Activated naive CD4-positive, alpha-beta T cell (primary cell): ENCODE measurements at places on chromosomes 1 and 21.

GRCh38 chr1:240468656-240469055 lies 143.3 kb downstream of the GREM2 start:
- DNase-seq: no peak

DNA sequence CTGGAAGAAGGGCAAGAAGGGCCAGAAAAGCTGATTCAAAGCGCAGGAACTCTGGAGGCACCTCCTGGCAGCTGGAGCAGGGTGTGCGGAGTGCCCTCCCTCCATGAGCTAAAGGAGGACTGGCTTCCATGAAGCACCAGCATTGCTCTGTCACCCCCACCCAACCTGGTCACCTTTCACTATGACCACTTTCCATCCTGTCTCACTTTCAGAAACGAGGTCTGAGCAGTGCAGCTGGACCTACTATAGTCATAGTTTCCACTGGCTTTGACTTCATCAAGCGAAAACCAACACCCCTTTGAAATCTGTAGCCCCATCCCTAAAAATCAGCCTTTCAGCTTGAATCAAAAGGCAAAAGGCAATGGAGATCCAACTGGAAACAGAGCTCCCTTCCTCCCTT lies 84.8 kb upstream of the CACNA1E start:
- DNase-seq: no peak

DNA sequence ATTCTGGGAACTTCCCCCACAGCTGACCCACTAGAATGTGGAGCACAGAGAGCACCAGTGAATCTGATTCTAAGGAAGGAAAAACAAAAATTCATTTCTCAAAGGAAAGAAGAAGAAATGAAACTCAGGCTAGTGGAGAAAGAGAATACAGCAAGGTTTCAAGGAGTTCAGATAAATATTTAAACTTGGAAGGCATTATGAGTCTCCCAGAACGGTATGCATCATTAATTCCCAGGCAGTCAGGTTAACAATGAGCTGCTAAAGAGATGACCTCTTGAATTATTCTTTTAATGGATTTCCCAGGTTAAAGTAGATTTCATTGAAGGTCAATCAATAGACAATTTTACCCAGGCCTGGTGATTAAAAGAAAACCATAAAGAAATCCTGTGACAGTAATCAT lies 103.6 kb upstream of the KAZN start:
- DNase-seq: no peak

GRCh38 chr1:73821520-73821919 lies 376.5 kb downstream of the LRRIQ3 start:
- no peak for DNase-seq

DNA sequence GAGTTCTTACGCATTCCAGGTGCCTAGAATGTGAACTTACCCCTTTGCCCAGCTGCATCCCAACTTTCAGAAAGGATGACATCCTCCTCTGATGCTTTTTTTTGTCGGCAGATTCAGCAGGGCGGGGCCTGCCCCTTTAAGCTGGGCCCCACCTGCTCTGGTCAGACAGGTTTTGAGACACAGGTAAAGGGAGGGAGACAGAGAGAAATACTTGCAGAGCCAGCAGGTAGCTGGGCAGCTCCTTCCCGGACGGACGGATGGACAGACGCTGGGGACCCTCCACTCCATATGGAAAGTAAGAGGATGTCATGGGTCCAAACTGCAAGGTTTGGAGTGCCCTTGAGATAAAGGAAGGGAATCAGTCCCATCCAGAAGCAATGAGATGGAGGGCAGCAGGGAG lies at the start of gene TMEM79:
TMEM79 (plus strand) TSS at position 214 of the 400 bp plus-strand sequence. CDS start 902 bp downstream, outside the sequence.
- DNase-seq: no peak

DNA sequence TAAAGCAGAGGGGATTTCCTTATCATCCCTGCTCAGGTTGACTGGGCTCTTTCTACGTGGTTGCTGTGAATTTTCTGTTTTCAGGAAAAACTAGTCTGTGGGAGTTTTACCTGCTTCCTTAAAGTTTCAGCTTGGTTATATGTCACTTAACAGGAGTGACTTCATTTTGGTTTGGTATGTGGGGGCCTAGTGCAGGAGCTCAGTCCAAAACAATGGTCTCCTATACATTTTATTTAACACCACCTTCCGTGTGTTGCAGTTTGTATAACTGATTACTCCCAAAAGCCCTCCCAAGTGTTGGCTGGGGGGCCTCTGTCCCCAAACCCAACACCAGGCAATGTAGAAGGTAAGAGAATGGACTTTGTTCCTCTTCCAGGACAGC lies 5.3 kb downstream of the IL23R start:
- DNase-seq: peak; percentile 1

DNA sequence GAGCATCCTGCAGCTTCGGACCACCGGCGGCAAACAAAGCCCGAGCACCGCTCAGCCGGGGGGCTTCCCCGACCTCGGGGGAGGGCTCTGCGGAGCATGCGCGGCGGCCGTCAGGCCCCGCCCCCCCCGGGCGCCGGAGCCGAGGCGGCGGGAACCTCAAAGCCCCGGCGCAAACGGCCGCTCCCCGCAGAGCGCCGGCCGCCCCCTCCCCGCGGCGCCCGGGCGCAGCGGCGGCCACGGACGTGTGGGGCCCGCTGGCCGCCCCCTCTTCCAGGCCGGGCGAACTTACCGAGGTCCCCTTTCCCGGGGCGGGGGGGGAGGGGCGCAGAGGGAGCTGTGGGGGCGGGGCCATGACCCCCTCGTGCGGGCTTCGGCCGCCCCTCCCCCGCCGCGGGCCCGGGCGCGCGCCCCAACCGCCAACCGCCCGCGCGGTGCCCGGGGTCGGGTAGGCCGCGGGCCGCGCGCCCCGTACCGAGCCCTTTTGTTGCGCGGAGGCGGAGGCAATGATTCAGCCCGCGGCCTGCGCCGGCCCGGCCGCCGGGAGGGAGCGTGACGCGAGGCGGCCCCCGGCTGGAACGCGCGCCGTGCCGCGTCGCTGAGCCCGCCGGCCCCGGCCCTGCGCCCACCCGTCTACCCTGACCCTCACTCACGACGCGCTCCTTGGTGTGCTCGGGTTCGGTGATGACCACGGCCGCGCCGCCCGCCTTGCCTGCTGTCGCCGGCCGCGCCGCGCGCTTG lies 1.7 kb downstream of the RCC2 start:
- peak; percentile 37 for DNase-seq
